Stimulated activated CD4-positive, alpha-beta T cell treated with anti-CD3 and anti-CD28 coated beads, Interleukin-1b, Interleukin-23, amount 100 ng/mL, for 1 hour (primary cell): ENCODE measurements at places on chromosomes 7 and 10.

- DNase-seq, result no peak
These were observed 80.4 kb downstream of the EGFR start for GRCh38 chr7:55099066-55099820.

- DNase-seq, result no peak
These were observed 476 bp upstream of the ZFYVE27 start for GRCh38 chr10:97736403-97736901.

- DNase-seq, result no peak
These were observed 206.9 kb upstream of the C7orf33 start for GRCh38 chr7:148383651-148384050.

GRCh38 chr10:131532745-131533341 is 221.3 kb upstream of the TCERG1L start:
- DNase-seq, result no peak

DNA sequence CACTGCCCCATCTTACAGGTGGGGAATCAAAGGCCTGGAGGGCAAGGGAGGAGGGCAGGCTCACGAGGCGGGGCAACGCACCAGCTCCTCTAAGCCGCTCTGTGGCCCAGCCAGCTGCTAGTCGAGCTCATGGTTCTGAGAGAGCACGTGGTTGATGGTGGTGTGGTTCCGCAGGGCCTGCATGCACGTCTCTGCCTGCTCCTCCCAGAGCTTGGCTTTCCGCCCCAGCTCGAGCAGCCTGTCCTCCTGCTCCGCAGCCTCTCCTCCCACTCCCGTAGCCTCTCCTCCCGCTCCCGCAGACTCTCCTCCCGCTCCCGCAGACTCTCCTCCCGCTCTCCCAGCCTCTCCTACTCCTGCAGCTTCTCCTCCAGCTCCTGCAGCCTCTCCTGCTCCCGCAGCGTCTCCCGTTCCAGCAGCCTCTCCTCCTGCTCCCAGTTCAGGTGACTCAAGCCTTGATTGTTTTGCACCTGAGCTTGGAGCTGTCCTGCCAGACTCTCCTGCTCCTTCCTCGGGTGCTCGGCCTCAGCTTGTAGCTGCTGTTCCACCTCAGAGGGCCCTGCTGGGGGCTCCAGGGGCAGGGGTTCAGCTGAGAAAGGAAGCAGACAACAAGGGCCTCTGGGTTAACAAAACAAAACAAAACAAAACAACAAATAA is 19.1 kb upstream of the MTPAP start:
- DNase-seq, result no peak
